ENCODE measurements at places on chromosomes 4 and X.

GRCh38 chr4:2927016-2927695, 36.0 kb downstream of the NOP14 start:
- no peak for DNase-seq

- no peak for DNase-seq
Observed at GRCh38 chr4:159899596-159899995, 796.7 kb downstream of the RAPGEF2 start.

- DNase-seq, result no peak
Observed at GRCh38 chr4:129422277-129422676, 326.3 kb downstream of the C4orf33 start.

DNA sequence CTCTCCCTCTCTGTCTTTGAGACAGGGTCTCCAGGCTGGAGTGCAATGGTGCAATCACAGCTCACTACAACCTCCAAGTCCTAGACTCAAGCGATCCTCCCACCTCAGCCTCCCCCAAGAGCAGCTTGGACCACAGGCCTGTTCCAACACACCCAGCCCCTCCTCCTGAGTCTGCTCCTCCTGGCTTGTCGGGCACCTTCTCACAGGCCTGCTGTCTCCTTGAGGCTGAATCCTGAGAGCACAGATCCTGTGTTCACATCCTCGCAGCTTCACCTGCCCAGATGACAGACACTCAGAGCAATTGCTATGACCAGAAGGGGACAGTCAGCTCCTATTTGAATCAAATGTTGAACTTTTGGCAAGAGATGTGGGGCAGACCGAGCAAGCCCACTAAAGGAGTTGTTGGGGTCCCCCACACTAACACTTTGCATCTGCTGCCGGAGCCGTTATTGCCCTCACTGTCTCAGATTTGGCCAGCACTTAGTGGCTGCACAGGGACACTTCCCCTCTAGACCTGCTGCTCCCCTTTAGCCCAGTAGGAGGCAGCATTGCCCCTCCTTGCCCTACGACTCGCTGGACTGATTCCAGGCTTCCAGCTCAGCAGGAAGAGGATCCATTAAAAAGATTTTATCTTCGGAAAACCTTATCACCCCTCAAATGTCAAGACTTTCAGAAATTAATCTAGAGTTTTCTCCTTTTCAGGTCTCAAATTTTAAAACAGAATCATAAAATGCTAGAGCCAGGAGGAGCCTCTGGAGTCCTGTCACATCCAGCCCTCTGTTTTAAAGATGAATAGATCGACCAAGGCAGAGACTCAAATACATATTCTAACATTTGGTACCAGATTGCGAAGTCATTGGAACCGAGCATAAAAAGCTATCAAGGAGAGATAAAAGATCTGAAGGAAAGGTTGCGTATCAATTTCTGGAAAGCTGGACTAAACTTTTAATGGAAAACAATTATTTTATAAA, 113.7 kb downstream of the USP46 start:
- DNase-seq, result peak; percentile 41

DNA sequence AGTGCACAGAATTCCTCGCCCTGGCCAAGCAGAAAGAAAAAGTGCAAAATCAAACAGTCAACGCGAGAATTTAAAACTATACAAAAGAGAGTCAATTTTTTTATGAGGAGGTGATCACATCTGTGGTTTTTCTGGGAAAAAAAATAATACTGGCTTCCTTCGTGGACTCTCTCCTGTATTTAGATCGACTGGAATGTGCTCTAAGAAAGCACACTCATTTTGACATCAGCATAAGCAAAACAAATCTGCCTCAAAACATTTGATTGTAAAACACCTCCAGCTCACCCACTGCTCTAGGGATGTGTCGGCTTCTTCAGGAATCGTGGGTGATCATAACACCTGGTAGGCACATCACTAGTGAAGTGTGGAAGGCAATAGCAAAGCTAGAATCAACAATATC, 417.4 kb upstream of the FAT1 start:
- no peak for DNase-seq

- DNase-seq, result no peak
Observed at GRCh38 chr4:90030953-90031352, 96.2 kb upstream of the CCSER1 start.

DNA sequence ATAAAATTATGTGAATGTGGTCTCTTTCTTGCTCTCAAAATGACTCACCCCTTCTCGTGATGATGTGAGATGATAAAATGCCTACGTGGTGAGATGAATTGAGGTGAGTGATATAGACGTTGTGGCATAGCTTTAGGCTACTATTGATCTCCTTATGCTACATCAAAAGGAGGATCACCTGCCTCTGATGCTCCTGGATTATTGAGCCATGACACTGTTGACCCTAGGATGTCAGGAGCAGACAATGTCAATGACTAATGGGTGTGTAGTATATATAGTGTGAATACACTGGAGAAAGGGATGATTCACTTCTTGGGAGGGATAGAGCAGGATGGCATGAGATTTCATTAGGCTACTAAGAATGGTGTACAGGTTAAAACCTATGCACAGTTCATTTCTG, 210.7 kb upstream of the PRPS2 start:
- DNase-seq, result no peak

DNA sequence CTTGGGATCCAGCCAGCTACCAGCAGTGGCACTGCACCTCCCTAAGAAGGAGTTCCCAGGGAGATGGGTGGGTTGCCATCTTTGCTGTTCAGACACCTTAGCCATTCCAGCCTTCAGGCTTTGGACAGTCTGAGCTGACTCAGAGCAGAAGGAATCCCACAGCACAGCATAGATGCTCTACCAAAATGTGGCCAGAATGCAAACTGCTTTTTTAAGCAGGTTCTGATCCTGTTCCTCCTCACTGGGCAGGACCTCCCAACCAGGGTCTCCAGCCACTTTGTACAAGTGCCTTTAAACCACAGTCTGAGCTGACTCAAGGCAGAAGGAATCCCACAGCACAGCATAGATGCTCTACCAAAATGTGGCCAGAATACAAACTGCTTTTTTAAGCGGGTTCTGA, 209.0 kb downstream of the NPNT start:
- no peak for DNase-seq

DNA sequence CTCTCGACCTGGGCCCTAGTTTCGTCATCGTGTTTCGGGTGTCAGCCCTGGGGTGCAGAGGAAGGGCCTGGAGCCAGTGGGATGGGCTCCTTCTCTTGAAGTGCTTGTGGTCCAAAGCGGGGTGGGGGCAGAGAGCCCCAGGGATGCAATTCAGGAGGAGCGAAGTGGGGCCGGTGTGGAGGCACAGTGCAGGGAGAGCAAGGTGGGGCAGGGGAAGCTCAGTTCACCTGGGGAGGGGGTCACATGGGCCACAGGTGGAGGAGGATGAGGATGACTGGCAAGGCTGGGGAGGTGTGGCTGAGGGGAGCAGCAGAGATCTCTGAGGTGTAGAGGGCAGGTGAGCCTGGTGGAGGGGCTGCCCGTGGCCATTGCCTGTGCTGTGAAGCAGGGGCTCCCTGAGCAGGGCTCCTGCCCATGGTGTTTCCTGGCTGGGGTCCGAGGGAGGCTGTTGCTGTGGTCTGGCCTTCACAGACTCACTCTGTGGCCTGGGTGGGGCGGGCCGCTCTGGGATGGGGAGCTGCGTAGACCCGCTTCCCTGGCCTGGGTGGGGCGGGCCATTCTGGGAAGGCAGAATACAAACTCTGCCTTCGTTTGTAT, 6.9 kb downstream of the SORCS2 start:
- DNase-seq, result no peak

DNA sequence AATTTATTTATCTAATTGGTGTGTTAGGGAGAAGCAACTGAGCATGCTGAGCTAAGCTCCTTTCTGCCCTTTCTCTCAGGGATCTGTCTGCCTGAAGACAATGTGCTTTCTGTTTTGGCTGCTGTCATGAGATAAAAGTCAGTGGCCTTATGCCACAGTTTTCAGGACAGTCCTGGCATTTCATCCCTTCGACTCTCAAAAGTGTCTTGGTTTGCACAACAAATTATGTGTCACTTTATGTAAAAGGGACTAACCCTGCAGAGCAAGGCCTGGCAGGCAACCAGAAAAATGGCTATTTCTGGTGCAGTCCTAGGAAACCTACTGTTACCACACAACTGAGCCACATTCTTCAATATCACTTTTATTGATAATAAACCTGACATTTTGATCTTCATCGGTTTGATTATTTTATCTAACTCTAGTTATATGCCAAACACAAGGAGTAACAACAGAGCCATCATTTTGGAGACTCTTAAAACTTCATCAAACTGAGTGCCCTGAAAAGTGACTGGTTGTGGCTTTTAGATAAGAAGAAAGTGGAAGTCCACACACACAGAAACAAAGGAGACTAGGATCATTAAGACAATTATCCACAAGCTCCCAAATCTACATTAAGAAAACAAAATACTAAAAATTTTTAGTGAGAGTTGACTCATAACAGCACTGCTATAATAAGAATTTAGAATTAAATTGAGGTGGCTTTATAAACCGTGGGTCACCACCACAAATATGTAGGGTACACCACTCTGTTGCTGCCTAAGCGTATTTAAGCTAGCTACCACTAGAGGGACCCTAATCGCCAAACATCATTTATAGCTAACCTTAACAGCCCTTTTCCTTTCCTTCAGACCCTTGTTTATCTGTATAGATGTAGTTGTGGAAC, 95.9 kb upstream of the PTPN13 start:
- DNase-seq, result no peak

DNA sequence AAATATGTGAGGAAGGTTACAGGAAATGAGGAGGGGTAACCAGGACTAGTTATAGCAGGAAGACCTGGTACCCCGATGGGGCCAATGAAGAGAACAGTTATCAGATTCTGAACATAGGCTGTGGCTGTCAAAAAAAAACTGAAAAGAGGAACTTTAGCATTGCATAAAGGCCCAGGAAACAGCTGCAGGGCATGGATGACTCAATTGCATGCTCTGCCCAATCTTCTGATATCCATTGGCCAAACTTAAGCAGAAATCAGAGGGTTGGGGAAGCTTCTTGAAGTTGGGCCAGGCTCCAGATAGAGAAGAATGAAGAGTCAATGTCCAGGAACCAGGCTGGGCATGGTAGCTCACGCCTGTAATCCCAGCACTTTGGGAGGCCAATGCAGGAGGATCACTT, 1222.4 kb upstream of the PRKX start:
- no peak for DNase-seq

- no peak for DNase-seq
Observed at GRCh38 chr4:24515698-24516097, 68.7 kb downstream of the DHX15 start.

- DNase-seq, result no peak
Observed at GRCh38 chr4:55249476-55249875, 96.6 kb upstream of the SRD5A3 start.

- no peak for DNase-seq
Observed at GRCh38 chr4:42331040-42331439, 66.2 kb upstream of the SHISA3 start.

GRCh38 chrX:65862638-65863037, 177.2 kb downstream of the VSIG4 start:
- DNase-seq, result no peak

DNA sequence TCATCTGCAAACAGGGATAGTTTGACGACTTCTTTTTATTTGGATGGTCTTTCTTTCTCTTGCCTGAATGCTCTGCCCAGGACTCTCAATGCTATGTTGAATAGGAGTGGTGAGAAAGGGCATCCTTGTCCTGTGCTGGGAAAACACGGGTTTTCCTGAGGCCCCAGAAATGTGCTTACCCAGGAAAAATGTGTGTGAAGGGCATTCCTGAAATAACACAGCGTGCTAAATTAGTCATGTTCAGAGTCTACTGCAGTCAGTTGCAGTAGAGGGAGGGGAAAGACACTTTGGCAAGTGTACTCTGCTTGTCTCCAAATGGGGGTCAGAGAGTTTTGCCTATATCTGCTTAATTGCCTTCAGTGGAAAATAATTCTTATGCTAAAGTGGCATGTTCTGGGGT, 153.9 kb downstream of the CCNG2 start:
- no peak for DNase-seq

GRCh38 chrX:112826023-112826422, 14.6 kb downstream of the AMOT start:
- no peak for DNase-seq

- DNase-seq, result no peak
Observed at GRCh38 chr4:144456196-144456595, 189.8 kb upstream of the HHIP start.

DNA sequence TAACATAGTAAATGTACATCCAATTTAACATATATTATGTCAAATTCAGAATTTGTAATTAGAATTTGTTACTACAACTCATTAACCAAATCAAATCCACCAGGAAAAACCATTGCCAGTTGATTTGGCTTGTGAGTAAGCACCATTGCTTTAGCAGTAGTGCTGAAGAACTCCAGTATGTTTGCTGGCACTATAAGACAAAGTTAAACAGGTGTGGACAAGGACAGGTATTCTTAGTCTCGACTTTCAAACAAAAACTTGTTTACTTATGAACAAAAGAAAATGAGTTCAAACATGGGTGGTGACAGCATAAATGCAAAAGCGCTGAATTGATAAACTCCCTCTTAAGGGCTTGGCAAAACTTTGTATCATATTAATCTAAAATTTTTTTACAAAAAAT, 1.3 kb upstream of the ADH7 start:
- DNase-seq, result no peak

GRCh38 chrX:69319376-69319775, 154.1 kb upstream of the PJA1 start:
- no peak for DNase-seq

- peak; percentile 83 for DNase-seq
Observed at GRCh38 chrX:130060122-130061069, 49.9 kb downstream of the ELF4 start.

- DNase-seq, result no peak
Observed at GRCh38 chr4:119321921-119322687, at the start of gene FABP2. Gene FABP2 (minus strand): TSS chr4:119322138. CDS start chr4:119322102, 36 bp downstream.

DNA sequence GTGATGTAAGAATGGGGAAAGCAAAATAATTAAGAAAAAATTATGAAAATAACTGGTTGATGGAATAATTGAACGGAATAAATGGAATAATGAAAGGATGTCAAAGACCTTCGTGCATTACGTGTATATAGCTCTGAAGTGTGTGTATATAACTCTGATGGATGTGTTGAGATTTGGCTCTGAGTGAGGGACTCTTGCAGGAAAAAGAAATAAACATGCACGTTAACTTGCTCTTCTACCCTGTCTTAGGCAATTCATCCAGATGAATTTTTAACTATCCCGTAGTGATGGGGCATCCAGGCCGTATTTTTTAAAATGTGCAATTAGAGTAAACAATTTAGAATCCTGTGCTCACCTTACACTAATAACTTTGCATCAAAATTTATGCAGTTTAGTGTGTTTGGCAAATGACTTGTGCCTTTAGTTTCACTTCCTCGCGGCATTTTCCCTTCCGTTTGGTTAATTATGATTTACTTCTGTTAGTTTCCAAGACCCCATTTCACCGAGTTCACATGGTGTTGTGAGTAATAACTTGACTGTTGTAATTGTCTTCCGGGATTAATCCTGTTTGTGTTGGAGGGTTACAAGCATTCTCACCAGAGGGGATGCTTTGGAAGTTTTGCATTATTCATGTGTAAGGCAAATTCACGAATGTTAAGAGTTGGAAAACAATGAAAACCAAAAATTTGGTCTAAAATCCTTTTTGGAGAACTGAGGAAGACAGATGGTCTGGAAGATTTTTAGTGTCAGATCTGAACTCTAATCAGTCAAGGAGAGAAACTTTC, 256.5 kb upstream of the FAT1 start:
- no peak for DNase-seq

Data from stimulated activated CD4-positive, alpha-beta T cell treated with anti-CD3 and anti-CD28 coated beads, TNF-alpha, amount 100 ng/mL, for 1 hour (primary cell).